GF-D8 (cell line): ENCODE measurements at places on chromosomes 2 and 18.

GRCh38 chr2:151844211-151844896, 16.1 kb upstream of the ARL5A start:
- DNase-seq, result no peak

GRCh38 chr18:65056575-65056974, 694.2 kb upstream of the CDH7 start:
- no peak for DNase-seq

GRCh38 chr2:20933714-20934113, 110.2 kb downstream of the APOB start:
- DNase-seq, result no peak

GRCh38 chr18:28078849-28079248, 98.1 kb downstream of the CDH2 start:
- no peak for DNase-seq

GRCh38 chr18:6784046-6784445, 54.5 kb downstream of the ARHGAP28 start:
- DNase-seq, result no peak

DNA sequence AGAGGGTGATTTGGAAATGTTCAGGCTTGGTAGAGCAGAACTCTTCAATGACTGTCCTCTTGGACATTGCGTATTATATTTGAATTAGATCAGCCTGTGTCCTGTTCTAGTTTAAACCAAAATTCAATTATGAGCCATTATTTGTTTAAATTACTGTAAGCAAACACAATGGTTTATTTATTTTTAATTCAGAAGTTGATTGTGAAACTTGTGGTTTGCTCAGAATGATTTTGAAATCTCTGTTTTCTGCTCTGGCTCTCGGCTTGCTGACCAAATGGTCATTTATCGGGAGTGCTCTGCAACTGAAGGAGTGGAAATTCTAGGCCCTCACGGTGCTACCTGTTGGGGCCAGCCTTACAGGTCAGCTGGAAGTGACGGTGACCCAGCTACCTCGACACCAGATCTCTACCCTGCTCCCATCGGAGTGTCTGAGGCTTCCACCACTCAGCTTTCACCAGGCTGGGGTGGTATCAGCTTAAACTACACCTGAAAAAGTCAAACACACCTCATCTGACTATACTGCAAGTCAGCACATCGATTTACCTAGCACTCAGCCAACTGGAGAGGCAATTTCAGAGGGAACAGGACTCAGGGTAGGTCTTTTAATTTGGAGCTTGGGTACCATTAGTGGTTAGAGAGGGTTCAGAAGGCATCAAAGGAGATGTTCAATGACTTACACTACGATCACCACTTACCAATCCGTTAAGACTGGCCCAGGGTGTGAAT, 36.8 kb upstream of the GPD2 start:
- no peak for DNase-seq

DNA sequence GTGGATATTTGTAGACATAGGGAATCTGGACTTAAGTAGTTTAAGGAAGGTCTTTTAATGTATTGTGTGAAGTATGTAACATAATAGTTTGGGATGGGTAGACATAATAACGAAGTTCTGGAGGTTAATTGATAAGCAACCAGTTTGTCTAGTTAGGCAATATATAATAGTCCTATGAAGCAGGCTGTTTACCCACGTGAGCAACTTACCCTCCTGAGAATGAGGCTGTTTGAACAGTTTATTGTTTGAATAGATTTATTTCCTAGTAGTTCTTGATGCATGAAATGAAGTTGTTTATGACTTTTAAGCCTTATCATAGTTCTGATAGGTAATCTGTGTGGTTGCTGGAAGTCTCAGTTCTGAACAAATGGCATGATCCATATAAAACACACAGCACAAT, 361.5 kb downstream of the GALNT13 start:
- no peak for DNase-seq

GRCh38 chr2:69205491-69205890, 181.5 kb downstream of the GFPT1 start:
- no peak for DNase-seq

- no peak for DNase-seq
Observed at GRCh38 chr2:27747827-27748352, 23.6 kb upstream of the MRPL33 start.

- no peak for DNase-seq
Observed at GRCh38 chr2:45390861-45391260, 220.2 kb downstream of the SRBD1 start.

- DNase-seq, result no peak
Observed at GRCh38 chr2:75459565-75460310, 101.0 kb downstream of the EVA1A start.

GRCh38 chr2:43943323-43943722, 52.5 kb downstream of the LRPPRC start:
- no peak for DNase-seq

DNA sequence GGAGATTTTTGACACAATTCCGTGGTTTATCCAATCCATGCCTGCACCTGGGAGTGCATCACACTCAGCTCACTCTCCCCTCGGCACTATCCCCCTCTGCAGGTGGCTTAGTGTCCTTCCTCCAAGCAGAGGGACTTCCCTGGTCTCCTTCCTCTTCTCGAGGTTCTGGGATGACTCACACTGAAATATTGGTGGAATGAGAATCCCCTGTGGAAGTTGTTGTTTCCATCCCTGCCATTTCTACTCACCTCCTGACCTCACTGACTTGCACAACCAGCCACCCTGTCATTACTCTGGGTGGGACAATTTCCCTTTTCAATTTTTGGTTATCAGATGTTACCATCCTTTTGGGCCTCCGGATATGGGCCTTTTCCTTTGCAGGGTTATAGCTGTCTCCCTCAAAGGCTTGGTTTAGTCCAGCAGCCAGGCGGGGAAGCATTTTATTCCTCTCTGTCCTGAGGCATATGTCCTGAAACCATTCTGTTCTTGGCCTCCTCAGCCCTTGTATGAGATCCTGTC, 59.9 kb downstream of the PTPRM start:
- no peak for DNase-seq

GRCh38 chr18:62844850-62845643, 129.7 kb downstream of the PHLPP1 start:
- DNase-seq, result no peak

DNA sequence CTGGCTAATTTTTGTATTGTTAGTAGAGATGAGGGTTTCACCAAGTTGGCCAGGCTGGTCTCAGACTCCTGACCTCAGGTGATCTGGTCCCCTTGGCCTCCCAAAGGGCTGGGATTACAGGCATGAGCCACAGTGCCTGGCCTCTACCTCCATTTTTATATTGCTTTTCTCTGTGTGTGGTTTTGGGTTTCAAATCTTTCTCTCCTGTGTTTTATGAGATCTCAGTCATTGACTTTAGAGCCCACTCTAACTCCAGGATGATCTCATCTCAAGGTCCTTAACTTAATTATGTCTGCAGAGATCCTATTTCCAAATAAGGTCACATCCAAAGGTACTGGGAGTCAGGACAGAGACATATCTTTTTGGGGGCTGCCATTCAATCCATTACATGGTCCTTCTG, 24.7 kb downstream of the ARL4C start:
- no peak for DNase-seq

DNA sequence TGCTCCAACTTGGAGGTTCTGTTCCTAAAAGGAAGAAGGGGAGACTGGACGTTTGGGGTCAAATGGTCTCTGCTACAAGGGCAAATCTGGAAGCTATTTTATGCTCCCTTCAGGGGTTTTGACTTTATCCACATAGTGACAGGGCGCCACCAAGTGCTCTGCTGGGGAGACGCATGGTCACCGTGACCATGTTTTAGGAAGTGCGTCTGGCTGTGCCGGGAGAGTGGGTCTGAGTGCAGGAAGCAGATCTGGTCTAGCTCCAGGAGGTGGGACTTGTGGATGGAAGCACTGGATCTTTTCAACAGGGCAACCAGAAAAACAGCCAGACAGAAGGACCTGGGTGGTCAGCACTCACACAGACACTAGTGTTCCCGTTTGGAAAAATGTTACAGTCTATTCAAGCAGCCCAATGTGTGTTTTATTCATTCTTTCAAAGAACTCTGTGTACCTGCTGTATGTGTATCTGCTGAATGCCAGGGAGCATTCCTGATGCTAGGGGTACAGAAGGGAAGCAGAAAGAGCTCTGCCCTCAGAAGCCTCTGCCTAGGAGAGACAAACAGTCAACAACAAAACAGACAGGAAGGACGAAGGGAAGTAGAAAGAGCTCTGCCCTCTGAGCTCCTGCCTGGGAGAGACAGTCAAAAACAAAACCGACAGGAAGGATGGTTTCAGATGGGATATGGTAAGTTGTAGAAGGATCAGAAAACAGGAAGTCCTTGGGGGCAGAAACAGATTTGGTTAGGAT, 14.3 kb downstream of the IMPA2 start:
- peak; percentile 86 for DNase-seq

- DNase-seq, result peak; percentile 96
Observed at GRCh38 chr18:13464432-13465123, 246.0 kb downstream of the LDLRAD4 start.
